Stimulated activated CD4-positive, alpha-beta T cell treated with anti-CD3 and anti-CD28 coated beads, TNF-alpha, amount 100 ng/mL, for 1 hour (primary cell): ENCODE measurements at places on chromosomes 16 and 17.

GRCh38 chr16:89801800-89802199 lies 14.6 kb downstream of the FANCA start:
- DNase-seq = no peak

GRCh38 chr16:89187032-89187769 lies 13.1 kb downstream of the SLC22A31 start:
- DNase-seq = no peak

GRCh38 chr16:56697456-56698155 lies 15.3 kb downstream of the MT1X start:
- no peak for DNase-seq

DNA sequence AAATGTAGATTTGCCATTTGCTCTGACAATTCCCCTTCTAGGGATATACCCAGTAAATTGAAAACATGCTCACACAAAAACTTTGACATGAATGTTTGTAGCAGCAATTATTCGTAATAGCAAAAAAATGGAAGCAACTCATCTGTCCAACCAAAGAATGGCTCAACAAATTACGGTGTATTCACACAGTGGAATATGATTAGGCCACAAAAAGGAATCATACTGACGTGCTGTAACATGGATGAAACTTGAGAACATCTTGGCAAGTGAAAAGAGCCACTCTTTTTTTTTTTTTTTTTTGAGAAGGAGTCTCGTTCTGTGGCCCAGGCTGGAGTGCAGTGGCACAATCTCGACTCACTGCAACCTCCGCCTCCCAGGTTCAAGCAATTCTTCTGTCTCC lies 24.1 kb upstream of the SPNS3 start:
- DNase-seq = no peak

GRCh38 chr17:72872396-72872795 lies 220.1 kb downstream of the SLC39A11 start:
- no peak for DNase-seq
